ENCODE measurements at places on chromosomes 16 and 17.

DNA sequence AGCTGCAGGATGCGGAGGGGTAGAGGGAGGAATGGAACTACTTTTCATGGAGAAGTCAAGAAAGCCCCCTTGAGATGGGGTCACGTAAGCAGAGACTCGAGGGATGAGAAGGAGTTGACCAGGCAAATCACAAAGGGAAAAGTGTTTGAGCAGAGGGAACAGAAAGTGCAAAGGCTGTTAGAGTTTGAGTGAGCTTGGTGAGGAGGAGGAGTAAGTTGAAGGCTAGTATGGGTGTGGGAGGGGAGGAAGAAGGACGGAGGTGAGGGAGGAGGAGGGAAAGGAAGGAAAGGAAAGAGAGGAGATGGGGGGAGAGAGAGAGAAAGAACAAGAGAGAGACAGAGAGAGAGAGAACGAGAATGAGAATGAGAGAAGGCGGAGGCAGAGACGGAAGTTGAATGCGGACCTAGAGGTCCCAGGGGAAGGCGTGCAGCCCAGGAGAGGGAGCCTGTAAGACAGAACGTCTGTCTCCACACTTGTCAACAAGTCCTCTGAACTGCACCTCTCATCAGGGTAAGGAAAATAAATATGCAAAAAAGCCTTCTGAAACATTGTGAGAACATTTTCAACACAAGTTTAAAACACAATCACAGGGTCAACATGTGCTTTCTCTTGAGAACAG is 279.8 kb upstream of the EEF2KMT start:
- no peak for DNase-seq

DNA sequence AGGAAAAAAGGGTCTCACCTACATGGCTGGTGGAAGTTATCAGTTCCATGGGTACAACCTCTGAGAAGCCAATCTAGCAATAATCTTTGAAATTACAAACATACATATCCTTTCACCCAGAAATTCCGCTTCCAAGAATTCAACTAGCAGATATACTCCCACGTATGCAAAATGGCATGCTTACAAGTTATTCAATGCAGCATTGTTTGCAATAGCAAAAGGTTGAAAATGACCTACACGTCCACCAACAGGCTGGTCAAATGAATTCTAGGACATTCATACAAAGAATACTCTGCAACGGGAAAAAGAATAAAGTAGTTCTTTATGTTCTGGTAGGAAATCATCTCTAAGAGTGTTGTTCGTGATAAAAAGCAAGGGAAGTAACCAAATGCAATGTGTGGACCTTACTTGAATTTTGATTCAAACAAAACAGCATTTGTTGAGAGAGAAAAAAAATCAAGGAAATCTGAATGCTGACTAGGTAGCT is 63.7 kb upstream of the NLK start:
- DNase-seq, result no peak

- peak; percentile 83 for DNase-seq
These were observed 48.6 kb downstream of the GAS7 start for GRCh38 chr17:10149573-10150399.

DNA sequence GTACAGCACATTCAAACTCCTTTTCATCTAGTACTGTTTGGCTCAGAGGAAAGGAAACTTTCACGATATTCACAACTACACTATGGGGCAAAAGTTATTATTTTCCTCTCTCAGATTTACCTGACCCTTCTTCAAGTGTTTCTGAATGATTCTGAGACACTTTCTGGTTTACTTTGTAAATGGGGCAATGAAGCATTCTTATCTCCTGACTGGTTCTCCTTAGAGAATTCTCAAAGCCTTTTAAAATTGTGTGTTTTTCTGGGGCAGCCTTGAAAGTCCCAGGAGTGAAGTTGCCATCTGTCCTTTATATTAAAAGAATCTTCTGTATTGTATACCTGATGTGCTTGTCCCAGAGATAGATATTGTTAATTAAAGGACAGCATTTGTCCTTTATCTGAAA is 264.9 kb downstream of the FTO start:
- peak; percentile 13 for DNase-seq

- peak; percentile 54 for DNase-seq
These were observed 19.0 kb upstream of the LHX1 start for GRCh38 chr17:36918211-36918691.

- DNase-seq, result no peak
These were observed 288.7 kb downstream of the SOX9 start for GRCh38 chr17:72409405-72410002.

GRCh38 chr16:82136956-82137821 is 32.8 kb downstream of the MPHOSPH6 start:
- DNase-seq, result no peak

DNA sequence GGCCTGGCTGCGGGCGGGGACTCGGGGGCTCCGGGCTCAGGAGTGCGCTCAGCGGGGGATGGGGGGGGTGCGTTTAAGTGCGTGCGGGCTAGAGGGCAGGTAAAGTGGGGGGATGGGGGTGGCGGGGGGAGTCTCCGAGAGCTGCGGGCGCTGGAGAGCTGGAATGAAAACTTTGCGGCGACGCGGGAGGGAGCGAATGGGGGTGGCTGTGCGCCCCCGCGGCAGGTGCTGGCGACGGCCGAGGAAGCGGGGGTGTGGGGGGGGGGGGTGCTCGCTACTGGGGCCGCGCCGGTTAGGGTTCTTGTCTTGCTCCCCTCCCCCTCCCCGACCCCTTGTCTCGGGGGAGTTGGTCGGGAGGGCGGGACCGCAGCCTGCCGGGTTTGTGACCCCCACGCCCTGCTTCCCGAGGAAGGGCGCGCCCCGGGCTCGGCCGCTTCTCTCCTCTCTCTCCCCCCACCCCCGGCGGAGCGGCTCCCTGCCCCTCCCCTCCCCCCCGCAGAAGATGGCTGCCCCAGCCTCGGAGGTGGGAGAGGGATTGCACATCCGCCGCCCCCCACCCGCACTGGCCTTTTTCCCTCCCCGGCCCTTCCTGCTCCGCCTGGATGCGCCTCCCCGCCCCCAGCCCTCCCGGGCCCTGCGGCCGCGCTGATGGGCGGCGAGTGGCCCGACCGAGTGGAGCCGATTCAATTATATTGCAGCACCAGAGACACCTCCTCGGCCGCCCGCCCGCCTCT is 649 bp downstream of the GSE1 start:
- DNase-seq, result peak; percentile 22

- DNase-seq, result peak; percentile 18
These were observed 62.3 kb upstream of the PHOSPHO1 start for GRCh38 chr17:49292901-49293300.

GRCh38 chr16:81424771-81425170 is 19.8 kb upstream of the CMIP start:
- DNase-seq, result peak; percentile 68

GRCh38 chr17:37025847-37026530 is 77.2 kb downstream of the AATF start:
- no peak for DNase-seq

DNA sequence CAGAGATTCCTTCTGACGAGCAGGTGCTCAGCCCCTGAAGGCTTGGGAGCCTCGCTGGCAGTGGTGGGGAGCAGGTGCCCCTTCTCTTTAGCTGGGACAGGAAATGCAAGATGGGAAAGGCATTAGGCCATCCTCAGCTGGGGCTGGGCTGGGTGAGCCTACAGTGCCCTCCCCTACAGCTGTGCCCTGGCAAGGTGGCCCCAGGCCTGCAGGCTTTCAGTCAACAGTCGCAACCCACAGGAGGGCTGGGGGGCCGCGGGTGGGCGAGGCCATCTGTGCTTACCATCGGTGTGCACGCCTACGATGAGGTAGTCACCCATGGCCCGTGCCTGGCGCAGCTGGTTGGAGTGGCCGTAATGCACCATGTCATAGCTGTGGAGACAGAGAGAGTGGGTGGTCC is 2.0 kb downstream of the PCYT2 start:
- DNase-seq, result no peak

DNA sequence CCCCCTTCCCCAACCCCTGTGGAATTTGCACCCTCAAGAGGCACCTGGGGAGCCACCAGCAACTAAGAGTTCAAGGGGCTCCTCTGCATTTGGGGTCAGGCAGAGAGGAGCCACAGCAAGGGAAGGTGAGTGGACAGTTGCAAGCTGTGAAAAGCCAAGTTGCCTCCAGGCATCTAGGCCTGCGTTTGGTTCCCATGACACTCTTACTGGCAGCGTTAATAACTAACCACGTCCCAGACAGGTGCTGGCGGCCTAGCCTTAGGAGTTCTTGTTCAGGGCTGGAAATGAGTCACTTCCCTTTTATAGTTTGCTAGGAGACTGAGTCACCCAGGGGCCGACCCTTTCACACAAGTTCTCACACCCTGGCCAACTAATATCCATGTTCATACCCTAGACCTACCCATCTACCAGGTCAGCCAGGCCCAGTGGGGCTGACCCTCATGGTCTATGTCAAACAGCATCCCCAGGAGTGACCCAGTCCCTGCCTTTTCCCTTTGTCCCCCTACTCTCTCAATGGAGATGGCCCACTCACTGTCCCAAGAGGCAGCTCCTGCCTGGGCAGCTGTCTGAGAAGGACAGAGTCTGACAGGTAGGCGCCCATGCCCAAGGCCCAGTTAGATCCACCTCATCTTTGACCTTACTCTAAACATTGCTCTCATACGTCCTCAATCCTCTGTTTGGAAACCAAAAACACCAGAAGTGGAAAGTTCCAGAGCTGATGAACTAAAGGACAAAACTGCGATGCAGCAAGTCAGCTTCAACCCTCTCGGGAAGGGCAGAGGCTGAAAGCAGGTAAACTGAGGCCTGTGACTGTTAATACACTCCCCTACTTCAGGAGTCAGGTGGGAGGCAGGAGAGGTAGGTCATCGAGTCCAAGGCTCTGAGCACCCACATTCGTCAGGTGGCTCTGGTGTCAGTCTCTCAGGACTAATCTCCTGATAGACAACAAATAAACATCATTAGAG is 300.6 kb downstream of the SOX9 start:
- DNase-seq, result peak; percentile 100

GRCh38 chr16:30551781-30552180 is 6.4 kb downstream of the ZNF764 start:
- no peak for DNase-seq

- peak; percentile 87 for DNase-seq
These were observed 26.8 kb downstream of the NLRP1 start for GRCh38 chr17:5557485-5557884.

DNA sequence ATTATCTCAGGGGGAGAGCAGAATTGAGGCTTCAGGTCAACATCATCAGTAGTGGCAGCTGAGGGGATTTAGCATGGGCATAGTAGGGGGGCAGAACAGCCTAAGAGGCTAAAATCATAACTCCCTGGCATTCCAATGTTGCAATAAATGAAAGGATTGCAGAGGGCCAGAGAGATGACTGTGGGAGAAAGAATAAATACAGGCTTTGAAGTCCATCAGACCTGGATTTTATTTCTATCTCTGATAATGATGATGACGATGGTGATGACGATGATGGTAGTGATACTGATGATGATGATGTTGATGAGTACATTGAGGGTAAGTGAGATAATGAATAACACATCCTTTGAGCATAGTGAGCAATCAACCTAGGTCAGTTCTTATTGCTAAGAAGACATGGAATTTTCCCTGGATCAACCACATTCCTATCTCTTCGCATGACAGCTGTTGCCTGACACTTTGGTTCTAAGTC is 107.4 kb upstream of the CDH11 start:
- no peak for DNase-seq

DNA sequence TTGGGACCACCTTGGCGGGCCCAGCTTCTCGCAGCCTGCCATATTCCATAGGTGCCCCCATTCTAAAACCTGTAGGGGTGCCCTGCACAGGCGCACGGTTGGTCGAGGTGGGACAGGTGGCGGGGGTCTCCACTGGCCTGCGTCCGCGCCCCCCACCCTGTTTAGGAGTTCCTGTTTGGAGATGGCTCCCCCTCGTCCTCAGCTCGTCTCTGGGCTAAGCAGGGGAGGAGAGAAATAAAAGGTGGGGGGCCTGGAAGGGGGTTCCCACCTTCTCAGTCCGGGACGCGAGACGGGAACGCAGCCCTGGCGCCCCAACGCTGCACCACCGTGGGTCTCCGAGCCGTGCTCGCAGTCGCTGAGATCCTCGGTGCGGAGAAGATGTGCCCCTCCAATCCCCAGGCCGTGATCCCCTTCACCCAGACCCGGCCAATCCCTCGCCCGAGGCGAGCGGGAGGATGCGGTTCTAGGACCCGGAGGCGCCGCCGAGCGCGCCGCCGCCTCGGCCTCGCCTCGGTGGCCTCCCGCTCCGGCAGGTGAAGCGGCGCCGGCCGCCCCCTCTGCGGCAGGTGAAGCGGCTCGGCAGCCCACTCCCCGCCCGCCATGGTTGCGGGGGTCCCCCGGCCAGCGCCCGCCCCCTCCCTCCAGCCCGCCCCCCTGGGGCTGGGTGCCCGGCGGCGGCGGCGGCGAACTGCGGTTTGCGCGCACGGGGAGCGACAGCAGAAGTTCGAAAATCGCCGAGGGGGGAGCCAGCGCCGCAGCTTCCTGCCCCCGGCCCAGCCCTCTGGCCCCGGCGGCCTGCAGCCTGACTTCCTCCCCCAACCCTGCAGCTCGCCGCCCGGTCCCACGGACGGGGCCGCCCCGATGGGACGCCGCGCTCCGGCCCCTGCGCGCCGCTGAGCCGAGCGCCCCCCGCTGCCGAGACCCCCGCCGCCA is at the start of gene FMNL1:
Gene FMNL1, plus strand, starts transcription at position 805 of the 933 bp plus-strand sequence. CDS start 240 bp downstream, outside the sequence.
- peak; percentile 64 for DNase-seq

GRCh38 chr17:34542700-34543336 is 36.6 kb upstream of the TMEM132E start:
- peak; percentile 32 for DNase-seq

- DNase-seq, result peak; percentile 3
These were observed 97.3 kb downstream of the SDK2 start for GRCh38 chr17:73546770-73547536.

DNA sequence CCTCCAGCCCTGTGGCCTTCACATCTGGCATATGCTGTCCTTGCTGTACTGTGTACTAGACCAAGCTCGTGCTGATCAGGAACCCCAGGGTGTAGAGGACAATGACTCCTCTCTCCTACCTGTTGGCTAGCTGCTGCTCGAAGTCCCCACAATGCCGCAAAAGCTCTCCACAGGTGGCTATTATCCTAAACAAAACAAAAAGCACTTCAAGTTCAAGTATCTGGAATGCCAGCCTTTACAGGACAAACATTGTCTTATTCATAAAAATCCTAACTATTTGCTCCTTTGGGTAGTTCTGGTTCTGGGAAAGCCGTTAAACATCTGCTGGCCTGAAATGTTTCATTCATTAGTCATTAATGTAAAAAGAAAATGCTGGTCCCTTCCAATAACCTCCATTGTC is 42.8 kb downstream of the COG7 start:
- DNase-seq, result peak; percentile 50

DNA sequence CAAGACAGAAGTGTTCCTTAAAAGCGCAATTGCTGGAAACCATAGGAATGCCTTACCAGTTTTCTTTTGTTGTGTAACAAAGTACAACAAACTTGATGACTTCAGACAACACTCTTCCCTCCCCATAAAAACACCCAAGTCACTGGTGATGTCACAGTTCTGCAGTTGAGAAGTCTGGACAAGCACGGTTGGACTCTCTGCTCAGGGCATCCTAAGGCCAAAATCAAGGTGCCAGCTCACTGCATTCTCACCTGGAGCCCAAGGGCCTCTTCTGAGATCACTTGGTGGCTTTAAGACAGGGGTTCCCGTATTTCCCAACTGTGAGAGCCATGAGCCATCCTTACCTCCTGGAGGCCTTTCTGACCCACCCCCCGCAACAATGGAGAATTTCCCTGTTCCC is 45.6 kb upstream of the MEAK7 start:
- no peak for DNase-seq

Measured in ELR (cell line).